ENCODE measurements at places on chromosomes 3 and 15.

- DNase-seq: no peak
These were observed 1.6 kb upstream of the SMAD6 start for GRCh38 chr15:66700412-66700801.

DNA sequence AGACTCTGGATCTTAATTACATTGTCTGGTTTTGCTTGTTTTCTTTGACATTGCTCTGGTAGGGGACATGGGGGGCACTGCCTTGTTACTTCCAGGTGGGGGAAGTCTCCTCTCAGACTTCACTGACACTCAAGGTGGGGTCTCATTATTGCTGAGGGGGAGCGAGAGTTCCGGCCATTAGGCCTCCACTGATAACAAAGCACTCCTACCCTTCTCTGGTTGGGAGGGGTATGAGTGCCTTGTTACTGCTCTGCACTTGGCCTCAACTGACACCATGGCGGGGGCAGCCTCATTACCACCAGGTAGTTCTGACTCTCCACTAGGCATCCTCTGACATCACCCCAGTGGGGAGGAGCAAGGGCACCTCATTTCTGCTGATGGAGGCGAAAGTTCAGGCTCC, 25.7 kb downstream of the SH3GL3 start:
- no peak for DNase-seq

DNA sequence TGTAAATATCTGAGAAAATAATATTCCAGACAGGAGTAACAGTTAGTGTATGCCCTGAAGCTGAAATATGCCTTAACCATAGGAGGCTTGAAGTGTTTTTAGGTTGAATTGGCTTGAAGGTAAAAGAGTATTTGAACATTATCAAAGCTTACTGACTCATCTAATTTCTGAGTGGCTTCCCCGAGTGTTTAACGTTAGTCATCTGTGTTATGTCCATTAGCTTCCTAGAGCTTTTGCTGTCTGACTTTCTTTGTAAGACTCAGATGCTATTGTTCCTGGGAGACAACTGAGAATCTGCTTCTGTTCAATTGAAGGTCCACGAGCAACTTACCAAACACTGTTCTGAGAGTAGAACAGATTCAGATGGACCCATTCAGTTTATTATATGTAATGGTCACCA, 656.8 kb upstream of the NECTIN3 start:
- DNase-seq: peak; percentile 94

DNA sequence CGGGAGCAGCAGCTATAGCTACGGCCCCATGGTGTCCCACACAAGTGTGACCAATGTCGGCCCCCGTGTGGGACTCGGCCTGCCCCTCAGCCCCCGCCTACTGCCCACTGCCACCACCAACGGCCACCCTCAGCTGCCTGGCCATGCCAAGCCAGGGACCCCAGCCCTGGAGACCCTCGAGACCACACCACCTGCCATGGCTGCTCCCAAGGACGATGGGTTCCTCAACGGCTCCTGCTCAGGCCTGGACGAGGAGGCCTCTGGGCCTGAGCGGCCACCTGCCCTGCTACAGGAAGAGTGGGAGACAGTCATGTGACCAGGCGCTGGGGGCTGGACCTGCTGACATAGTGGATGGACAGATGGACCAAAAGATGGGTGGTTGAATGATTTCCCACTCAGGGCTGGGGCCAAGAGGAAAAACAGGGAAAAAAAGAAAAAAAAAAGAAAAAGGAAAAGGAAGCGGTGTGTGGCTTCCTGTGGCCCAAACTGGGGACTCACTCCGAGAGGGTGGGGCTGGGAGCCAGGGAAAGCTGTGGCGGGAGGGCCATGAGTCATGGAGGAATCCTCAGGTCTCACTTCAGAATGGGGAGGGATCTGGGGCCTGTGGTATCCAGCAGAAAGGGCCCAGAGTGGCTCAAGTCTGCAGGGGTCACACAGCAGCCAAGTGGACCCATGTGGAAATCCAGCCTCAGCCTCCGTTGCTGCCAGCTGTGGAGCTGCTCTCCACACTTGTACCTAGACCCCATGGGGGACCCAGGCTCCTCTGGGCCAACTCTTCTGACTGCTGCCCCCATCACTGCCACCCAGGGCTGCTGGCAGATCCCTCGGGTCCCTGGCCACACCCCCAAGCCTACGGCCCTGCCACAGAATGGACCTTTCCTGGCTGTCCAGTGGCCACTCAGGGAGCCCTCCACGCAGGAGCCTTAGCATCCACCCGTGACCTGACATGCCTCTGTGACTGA, 26.1 kb downstream of the PTH1R start:
- peak; percentile 85 for DNase-seq

- no peak for DNase-seq
These were observed 395.4 kb upstream of the ADAMTS9 start for GRCh38 chr3:65083240-65083639.

GRCh38 chr15:47364230-47365141, 352.8 kb upstream of the SEMA6D start:
- DNase-seq: no peak

DNA sequence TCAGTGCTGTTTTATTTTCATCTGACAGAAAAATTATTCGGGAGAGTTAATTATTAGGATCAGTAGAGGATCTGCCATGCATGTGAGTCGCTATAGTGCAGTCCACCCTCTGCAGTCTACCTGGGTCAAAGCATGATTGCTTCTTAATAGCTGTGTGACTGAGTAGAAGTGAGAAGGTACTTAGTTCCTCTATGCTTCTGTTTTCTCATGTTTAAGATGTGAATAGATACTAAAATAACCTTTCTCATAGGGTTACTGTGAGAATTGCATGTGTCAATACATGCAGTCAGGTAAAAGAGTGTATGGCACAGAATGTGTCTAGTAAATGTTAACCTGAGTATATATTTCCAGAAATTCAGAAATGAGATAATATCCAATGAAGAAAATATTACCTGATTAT, 435.7 kb downstream of the NAALADL2 start:
- no peak for DNase-seq

DNA sequence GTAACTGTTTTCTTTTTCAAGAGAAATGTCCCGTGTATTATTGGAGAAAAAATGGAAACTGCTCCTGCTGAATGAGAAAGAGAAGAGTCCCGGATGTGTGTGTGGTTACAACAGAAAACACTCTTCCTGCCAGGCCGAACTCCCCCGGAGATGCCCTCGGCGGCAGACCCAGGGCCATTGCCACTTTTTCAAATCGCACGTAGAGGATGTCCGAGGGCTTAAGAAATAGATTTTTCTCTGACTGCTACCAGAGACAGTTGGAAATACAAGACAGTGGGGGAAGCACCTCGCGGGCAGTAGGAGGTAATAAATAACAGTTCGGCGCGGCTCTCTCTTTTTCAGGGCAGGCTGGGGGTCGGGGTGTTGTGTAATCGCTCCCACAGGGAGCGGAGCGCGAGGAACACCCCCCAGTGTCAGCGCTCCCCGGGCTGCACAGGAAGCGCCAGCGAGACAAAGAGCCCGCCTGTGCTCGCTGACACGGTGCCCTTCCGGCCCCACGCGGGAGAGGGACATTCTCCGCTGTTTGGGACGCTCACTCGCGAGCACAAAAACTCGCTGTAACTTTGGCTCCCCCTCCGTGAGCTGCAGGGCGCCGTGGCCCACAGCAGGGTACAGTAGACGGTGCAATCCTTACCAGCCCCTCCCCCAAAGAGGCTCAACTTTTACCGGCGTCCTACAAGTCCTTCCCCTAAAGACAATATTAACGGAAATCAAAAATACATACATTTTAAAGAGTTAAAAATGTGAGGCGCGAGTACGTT, 1.1 kb downstream of the VGLL4 start:
- peak; percentile 86 for DNase-seq

Data from ELR (cell line).